Fibroblast of upper back skin (primary cell): ENCODE measurements at places on chromosomes 5 and 9.

- DNase-seq = peak; percentile 78
These were observed 23.5 kb downstream of the GRAMD2B start for GRCh38 chr5:126446498-126447224.

DNA sequence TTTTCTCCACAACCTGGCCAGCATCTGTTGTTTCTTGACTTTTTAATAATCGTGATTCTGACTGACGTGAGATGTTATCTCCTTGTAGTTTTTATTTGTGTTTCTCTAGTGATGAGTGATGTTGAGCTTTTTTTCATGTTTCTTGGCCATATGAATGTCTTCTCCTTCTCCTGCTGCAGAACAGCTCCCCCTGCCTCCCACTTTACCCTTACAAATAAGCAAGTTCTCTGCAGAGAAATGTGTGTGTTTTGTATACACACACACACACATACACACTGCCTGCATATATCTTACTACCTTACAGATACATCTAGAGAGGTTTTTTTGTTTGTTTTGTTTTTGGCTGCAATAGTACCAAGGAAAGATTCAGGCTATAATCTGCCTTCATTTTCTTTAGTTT, 88.7 kb upstream of the PHF24 start:
- DNase-seq = peak; percentile 11

- peak; percentile 92 for DNase-seq
These were observed 9.9 kb upstream of the PRR16 start for GRCh38 chr5:120454094-120454798.

- peak; percentile 16 for DNase-seq
These were observed 2.3 kb upstream of the PLK2 start for GRCh38 chr5:58462154-58462553.

- no peak for DNase-seq
These were observed 50.9 kb downstream of the GOLPH3 start for GRCh38 chr5:32123058-32123805.

GRCh38 chr5:75052192-75053053, at the start of gene GCNT4:
Gene GCNT4 (minus strand): TSS chr5:75052558. CDS start chr5:75030037, 22,521 bp downstream.
- DNase-seq = peak; percentile 44

DNA sequence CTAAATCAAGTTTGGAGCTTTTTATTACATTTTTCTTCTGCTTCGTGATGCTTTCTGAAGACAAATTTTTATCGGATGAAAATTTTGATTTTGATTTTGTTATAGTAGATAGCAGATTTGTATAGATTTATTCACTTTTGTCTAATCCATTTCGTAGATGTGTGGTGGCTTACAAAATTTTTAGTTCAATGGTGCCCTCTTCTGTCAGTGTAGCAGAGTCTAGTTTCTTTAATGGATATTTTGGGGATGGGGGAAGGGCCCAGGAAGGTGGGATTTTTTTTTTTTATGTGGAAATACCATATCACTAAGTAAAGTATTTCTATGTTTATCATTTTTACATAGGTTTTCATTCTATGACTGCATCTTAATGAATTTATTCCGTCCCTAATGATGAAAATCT, 259.9 kb upstream of the TARS1 start:
- peak; percentile 70 for DNase-seq

DNA sequence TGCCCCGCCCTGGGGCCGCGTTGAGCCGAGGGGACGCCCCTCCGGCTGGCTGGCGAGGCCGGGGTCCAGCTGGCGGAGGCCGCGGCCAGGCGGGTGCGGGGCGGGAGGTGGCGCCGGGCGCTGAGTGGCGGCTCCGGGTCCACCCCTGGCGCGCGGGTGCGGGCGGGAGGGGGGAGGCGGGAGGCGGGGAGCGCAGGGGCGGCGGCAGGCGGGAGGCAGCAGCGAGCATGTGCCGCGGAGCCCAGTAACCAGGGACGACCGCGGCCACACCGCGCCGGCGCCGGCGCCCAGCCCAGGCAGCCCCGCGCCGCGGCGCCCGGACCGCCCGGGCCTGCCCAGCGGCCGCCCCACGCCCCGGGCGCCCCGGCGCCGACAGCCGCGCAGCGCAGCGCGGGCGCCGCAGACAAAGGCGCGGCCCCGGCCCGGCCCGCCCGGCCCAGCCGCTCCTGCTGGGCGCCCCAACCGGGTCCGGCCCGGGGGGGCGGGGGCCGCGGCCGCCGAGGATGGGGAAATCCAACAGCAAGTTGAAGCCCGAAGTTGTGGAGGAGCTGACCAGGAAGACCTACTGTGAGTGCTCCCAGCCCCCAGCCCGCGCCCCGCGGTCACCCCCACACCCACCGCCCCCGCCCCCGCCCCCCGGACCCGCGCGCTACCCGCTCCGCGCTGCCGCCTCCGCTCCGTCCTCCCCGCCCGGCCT, at the start of gene NCS1:
Gene NCS1 (plus strand): TSS at position 244 of the 697 bp plus-strand sequence. CDS start 260 bp downstream, at position 504.
- DNase-seq = peak; percentile 67

GRCh38 chr5:30693326-30693725, 500.2 kb upstream of the CDH6 start:
- no peak for DNase-seq

GRCh38 chr5:93296338-93296737, 284.7 kb downstream of the NR2F1-AS1 start:
- no peak for DNase-seq

GRCh38 chr9:130632081-130632710, 32.2 kb upstream of the PRDM12 start:
- no peak for DNase-seq

GRCh38 chr5:59759600-59760351, 133.8 kb downstream of the PDE4D start:
- DNase-seq = no peak

DNA sequence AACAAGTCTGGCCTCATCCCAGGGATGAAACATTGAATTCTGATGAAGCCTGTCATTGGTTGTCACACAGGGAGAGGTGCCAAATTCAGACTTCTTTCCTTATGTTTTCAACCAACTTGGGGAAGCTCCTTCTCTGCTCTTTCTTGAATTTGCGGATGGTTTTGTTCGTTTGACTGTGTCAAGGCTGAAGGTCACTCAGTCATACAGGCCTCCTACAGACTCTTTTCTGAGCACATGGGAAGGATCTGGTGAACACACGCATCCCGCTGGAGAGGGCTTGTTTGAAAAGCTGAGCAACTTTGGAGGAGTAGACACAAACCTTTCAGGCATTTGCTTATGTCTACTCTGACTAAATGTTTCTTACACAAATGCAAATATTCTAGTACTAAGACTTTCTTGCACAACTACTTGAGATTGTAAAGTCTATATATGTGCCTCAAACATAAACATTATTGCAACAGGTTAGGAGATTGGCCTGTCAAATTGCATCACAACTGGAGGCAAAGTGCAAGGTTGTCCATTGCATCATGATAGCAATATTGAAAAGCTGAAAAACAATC, 151.5 kb upstream of the NR3C1 start:
- no peak for DNase-seq

- peak; percentile 77 for DNase-seq
These were observed 287.4 kb downstream of the GLIS3 start for GRCh38 chr9:4012441-4012840.

DNA sequence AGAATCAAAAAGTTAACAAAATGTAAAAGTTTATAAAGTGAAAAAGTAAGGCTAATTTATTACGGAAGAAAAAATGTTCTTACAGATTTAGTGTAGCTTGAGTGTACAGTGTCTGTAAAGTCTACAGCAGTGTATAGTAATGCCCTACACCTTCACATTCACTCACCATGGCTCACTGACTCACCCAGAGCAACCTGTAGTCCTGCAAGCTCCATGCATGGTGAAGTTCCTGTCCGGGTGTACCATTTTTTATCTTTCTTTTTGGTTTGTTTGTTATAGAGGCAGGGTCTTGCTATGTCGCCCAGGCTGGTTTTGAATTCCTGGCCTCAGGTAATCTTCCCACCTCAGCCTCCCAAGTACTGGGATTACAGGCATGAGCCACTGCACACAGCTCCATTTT, 93.6 kb downstream of the MED27 start:
- DNase-seq = no peak

- DNase-seq = no peak
These were observed 167.8 kb downstream of the TRIO start for GRCh38 chr5:14310901-14311300.

- peak; percentile 91 for DNase-seq
These were observed 50.3 kb upstream of the PSD2 start for GRCh38 chr5:139745132-139745799.

DNA sequence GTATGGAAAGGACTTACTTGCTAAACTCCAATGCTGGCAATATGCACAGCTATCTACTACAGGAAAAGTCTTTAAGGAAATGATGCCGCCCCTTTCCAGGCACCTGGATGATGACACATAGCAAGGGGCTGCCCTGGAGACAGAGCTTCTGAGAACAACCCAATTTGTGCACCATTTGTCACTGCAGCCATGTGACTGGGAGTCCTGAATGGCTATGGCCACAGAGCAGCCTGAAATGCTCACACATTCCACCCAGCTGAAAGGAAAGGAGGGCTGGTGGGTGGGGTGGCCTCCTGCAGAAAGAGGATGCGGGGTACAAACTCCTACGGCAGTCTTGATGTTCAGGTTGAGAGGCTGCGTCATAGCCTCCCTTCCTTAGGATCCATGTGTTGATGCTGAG, 70.1 kb upstream of the FSTL4 start:
- no peak for DNase-seq

- no peak for DNase-seq
These were observed 71.8 kb upstream of the CLINT1 start for GRCh38 chr5:157930710-157931109.

GRCh38 chr9:14482856-14483255, 168.9 kb upstream of the NFIB start:
- no peak for DNase-seq
